ENCODE measurements at places on chromosomes 1 and 21.

- DNase-seq, result no peak
Measured at GRCh38 chr1:220787069-220787619, 431 bp downstream of the MTARC1 start.

GRCh38 chr1:56525489-56526041, 53.8 kb downstream of the PLPP3 start:
- peak; percentile 2 for DNase-seq

GRCh38 chr1:203516184-203516583, 22.2 kb downstream of the OPTC start:
- no peak for DNase-seq

DNA sequence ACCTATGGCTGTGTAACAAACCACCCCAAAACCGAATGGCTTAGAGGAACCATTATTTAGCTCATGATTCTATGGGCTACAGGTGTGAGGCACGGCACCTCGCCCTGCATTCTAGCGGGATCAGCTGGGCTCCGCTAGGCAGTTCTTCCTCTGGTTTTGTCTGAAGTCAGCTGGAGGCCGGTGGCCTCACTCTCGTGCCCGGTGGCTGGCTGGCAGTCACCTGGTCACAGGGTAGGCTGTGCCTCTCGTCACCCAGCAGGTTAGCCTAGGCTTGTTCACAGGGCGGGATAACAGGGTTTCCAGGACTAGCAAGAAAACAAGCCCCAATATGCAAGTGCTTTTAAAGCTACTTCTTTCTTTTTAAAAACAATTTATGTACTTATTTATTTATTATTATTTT, 16.3 kb upstream of the AGPAT3 start:
- DNase-seq, result no peak

- no peak for DNase-seq
Measured at GRCh38 chr1:179826626-179827280, 50.9 kb downstream of the TOR1AIP2 start.

DNA sequence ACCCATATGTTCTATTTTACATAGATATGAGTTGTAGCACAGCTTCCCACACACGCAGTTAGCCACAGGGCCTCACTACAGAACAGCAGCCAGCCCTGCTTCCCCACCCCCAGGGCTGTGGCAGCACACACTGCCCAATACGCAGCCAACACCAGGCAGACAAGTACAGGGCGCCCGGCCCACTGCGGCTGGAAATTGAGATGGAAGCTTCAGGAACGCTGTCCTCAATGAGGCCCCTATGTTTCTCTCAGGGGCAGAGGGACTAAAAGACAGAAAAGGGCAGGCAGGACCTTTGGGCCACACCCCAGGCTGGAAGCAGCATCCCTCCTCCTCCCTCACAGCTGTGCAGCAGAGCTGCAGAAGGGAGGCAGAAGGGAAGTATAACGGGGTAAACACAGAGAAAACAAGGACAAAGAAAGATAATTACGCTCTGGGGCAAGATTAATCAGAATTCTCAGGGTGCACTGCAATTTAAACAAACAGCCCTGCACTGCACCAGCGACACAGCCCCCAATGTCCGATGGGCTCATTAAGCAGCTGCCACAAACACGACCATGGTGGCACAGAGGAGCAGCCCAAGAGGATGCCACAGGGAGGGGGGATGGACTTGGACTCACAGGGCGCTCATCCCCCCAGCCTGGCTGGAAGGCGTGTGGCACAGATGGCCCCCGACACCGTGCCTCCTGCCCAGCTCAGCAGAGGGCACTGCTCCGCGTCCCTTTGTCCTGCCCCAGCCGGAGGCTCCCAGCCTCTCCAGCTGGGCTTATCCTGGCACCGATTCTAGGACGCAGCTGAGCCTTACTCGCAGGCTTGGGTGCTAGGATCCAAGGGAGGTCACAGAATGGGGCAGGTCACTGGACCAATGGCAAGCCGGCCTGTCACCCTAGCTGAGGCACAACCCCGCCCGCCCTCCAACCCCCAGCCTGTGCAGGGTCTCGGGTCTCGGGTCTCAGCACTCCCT, 14.2 kb downstream of the WDR4 start:
- DNase-seq, result no peak

- no peak for DNase-seq
Measured at GRCh38 chr1:48808496-48808895, 31.8 kb upstream of the BEND5 start.

DNA sequence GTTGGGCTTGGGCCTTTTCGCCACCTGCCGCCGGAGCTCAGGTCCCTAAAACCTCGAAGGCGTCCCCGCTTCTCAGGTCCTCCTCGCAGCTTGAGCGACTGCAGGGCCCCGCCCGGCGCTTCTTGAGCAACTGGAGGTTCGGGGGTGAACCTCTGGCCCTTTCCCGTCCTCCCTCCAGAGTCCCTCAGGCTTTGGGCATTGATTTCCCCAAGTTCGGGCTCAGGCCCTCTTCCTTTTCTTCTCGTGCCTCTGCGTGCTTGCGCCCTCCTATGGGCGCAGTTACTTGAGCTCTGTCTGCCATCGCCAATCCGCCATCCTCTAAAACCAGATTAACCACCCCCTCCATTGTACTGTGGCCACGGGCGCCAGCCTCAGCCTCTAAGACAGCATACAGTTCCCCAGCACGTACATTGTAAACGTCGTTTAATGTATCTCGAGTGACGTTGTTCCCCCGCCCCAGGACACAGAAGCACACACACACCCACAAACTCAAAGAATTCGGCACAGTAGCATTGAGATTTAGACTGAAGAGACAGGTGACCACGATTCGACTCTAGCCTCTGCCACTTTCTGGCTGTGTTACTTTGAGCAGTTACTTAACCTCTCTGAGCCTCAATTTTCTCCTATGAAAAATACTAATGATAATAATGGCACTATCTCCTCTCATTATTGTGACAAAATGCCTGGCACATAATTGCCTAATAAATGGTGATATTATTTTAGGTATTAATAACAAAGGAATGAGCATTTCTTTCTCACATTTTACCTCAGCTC, 22.6 kb downstream of the BTG2 start:
- peak; percentile 87 for DNase-seq

DNA sequence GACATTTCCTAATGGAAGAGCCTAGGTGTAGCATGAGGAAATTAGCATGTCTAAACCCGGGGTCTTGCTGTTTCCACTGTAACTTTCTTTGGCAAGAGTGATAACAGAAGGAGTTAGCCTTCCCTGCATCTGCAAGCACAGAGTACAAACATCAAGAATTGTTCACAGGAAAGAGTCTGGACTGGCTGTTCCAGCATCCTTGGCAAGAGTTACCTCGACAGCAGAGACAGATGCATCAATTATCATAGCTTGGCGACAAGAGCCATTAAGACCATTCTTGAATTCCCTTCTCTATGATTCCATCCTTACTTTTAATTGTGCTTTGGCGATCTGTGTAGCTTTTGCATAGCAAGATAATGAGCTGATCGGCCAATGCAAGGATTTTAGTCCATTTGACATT, 82.8 kb upstream of the RALGPS2 start:
- no peak for DNase-seq

DNA sequence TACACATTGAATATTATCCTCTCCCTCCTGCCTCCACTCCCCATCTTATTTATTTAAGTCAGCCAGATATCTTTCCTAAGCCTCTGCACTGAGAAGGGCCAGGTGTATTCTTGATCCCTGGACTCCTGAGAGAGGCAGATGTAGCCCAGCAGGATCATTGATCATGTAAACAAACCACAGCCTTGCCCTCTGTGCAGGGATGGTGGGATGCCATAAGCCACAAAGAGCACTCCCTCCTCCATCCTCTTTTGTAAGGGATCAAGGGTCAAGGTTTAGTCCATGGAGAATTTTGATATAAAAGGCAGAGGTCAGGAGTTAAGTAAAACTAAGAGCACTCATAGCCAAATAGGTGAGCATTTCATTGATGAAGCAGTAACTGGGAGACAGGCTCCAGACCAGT, 17.3 kb downstream of the PHGDH start:
- DNase-seq, result no peak

GRCh38 chr1:162291000-162291399, 85.7 kb downstream of the SPATA46 start:
- no peak for DNase-seq

DNA sequence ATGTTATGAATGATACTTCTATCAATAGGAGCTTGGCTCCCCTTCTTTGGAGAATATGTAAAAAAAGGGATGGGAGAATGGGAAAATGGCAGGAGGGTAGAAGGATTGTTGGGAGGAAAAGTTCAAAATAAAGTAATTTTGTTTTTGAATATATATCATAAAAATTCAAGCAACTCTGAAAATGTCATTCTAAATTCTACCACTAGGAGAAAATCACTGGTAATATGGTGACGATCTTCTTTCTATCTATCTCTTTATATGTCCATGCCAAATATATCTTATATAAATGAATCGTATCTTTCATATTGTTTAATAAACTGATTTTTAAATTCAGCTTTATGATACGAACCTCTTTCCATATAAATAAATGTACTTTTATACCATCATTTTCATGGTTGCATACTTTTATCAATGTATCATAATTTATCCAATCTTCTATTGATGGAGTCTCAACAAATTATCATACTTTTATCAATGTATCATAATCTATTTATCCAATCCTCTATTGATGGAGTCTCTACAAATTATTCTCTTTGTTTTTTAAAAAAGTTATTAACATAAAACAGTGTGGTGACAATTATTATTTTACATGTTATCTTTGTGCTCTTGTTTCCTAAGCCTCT, 73.7 kb upstream of the MARK1 start:
- DNase-seq, result no peak

DNA sequence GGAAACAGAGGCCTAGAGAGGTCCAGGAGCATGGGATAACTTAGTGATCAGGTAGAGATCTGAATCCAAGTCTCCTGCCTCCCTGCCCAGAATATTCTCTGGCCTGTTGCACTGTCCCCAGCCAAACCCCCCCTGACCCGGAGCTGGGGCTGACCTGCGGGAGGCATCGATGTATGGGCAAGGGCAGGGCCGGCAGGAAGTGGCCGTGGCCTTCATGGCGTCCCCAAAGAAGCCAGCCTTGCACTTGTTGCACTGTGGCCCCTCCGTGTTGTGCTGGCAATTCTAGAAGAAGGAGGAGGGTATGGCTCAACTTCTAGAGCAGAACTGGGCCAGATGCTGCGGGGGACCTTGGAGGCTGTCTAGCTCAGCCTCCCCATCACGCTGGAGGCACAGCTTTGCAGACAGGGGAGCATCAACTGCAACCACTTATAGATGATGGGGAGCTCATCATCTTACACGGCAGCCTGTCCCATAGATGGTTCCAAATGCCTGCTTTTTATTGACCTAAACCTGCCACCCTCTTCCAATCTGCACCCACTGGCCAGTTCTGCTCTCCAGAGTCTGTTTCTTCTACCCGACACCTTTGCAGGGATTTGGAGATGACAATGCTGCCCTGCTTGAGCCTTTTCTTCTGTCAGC, 58.2 kb downstream of the HSPG2 start:
- DNase-seq, result no peak

- no peak for DNase-seq
Measured at GRCh38 chr1:179297105-179297378, 3.4 kb downstream of the SOAT1 start.

GRCh38 chr1:19306941-19307340, 5.0 kb downstream of the AKR7A2 start:
- DNase-seq, result no peak

GRCh38 chr1:230611128-230611877, 31.0 kb upstream of the COG2 start:
- no peak for DNase-seq

- no peak for DNase-seq
Measured at GRCh38 chr1:10819198-10819901, 22.9 kb upstream of the CASZ1 start.

GRCh38 chr1:30514945-30515344, 208.4 kb downstream of the MATN1 start:
- no peak for DNase-seq

GRCh38 chr1:203702130-203702577, 62.8 kb upstream of the LAX1 start:
- DNase-seq, result peak; percentile 64
